Activated CD4-positive, alpha-beta T cell treated with anti-CD3 and anti-CD28 coated beads, Interleukin-2, amount 50 U/mL, for 24 hours (primary cell): ENCODE measurements at places on chromosomes 4 and X.
A peak's percentile ranks its signal among the peaks of the same experiment; 100 is the strongest.

DNA sequence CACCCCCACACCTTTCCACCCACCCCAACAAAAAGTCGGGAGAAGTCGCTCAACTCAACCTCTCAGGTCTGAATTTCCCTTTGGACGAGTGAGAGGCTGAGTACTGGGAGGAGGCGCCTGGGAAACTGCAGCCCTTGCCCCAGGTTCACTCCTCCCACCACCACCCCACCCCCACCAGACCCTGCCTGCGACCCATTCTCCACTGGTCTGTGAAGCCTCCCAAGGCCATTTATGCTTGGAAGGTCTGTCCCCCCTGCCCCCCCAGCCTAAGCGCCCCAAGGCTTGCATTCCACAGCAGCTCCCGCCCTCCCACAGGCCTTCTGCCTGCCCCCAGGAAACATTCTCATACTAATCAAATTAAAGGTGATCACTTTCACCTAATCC is 27.2 kb downstream of the ELF4 start:
- no peak for DNase-seq

- DNase-seq, result no peak
Observed at GRCh38 chr4:14961292-14961691, 41.0 kb upstream of the CPEB2 start.

DNA sequence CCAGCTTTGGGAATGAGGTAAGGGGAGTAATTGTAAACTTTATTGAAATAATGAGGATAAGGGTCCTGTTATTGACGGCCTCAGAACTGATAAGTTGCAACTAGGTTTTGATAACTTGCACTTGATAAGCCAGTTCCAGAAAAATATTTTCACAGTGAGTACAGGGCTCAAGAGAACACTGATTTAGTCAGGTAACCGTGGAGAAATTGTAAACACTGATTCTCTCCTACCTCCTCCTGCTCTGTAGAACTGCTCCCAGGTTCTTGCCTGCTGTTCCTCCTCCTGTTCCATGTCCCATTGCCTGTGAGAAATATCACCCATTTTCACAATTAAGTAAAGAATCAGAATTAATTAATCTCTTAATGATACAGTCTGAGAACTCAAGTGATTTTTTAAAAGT is 55.0 kb upstream of the CXXC4 start:
- no peak for DNase-seq

GRCh38 chrX:37830371-37830770 is 17.0 kb downstream of the DYNLT3 start:
- no peak for DNase-seq

DNA sequence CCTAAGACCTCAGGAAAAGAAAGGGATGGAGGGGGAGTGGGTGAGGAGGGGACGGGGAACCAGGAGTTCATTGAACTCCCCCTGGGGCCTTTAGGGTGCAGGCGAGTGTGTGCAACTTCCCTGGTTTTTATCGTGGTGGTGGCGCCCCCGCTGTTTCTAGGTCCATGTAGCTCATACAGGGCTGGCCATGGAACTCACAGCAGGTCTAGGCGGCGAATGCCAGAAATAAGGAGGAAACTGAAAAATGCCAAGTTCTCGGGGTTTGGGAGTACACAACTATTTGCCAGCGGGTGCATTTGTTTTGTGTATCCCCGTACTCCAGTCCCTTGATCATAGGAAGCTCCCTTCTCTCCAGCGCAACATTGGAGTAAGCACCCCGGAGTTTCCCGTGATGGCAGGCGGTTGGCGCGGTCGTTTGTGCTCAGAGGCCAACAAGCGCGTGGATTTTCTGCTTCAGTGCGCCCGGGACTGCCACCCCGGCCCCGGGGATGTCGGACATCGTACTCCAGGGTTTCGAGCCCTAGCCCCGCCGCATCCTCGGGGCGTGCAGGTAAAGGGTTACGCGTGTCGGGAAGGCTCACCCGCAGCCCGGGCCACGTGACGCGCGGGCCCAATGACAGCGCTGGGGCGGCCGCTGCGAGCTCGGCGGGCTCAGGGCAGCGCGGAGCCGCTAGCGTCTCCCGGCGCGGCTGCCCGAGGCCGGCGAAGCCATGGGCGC is 208.9 kb downstream of the NWD2 start:
- peak; percentile 21 for DNase-seq

- no peak for DNase-seq
Observed at GRCh38 chr4:105191621-105192210, 45.0 kb downstream of the TET2 start.

DNA sequence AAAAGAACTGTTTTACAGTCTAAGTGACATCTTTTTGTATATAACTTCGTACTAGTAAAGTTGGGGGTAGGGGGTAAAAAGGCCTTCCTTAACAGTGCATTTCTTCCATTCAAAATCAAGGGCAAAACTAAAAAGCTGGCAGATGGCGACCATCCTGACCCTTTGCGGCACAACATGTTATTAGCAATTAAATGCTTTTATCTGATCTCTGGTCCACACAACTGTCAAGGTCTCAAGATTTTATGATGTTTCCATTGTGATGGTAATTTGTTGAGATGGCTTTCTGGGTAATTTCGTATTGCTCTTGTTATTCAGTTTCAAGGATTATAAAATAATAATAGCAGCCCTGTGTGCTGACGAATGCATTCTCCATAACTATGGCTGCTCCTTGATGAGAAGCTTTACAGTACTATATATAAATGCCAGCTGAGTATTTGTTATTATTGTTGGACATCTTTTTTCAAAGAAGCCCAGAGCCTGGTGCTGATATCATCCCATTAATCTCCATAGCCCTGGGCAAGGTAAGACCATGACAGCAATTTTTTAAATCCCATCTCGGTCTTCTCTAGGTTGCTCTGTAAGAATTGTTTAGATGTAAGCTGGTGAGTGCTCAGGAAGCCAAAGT is 89.5 kb downstream of the CBR4 start:
- DNase-seq, result no peak

DNA sequence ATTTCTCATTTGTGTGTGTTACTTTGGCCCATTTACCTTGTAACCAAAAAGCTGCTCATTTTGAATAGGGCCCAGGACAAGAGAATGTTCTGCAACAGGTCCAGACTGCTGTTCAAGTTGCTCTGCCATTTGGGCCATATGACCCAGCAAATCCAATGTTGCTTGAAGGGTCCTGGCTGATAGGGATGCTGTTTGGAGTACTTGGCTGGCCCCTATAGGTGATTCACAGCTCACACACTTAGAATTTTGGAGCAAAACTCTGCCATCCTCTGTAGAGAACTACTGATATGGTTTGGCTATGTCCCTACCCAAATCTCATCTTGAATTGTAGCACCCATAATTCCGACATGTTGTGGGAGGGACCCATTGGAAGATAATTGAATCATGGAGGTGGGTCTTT is 131.5 kb downstream of the AASDH start:
- no peak for DNase-seq

DNA sequence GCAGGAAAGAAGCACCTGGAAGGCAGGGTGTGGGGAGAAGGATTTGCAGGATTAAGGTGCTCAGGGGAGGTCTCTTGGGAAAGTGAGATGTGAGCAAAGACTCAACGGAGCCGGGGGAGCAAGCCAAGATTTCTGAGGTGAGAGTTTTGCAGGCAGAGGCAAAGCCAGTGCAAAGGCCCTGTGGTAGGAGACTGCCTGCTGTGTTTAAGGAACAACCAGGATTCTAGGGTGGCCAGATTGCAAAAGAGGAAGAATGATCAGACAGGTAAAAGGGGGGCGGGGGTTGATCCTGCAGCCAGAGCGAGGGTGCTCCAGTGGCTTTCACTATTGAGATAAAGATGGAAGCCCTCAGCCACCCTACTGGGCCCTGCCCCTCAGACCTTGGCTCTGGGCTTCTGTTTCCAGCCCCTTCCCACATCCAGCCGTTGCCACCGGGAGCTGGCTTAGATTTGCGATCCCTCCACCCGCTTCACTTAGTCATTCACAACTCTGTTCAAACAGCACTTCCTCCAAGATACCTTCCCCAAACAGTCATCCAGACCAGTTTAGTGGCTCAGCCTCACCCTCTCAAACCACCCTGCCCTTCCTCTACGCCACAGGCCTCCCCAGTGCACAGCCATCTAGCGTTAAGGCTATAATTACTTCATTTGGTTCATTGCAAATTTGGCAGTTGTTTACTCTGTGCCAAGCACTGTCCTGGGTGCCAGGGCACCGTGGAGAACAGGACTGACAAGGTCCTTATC is 23.3 kb upstream of the BCOR start:
- DNase-seq, result no peak

DNA sequence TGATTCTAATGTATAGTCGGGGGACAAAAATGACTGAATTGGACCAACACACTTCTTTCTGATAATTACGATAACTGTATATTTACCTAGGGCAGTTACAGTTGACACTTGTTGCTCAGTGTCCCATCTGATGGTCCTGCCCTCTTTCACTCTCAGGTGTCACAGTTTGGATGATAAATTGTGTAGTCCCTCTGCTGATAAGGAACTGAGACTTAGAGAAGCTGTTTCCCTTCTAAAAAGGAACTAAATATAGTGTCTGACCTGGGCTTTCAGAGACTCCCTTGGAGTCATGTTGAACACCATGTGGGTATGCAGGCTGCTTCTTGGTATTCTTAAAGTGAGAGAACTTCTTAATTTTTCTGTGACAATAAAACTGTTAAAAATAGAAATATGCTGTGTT is 23.7 kb upstream of the PNPLA4 start:
- no peak for DNase-seq

- DNase-seq, result no peak
Observed at GRCh38 chr4:83558059-83558653, 22.2 kb downstream of the GPAT3 start.

DNA sequence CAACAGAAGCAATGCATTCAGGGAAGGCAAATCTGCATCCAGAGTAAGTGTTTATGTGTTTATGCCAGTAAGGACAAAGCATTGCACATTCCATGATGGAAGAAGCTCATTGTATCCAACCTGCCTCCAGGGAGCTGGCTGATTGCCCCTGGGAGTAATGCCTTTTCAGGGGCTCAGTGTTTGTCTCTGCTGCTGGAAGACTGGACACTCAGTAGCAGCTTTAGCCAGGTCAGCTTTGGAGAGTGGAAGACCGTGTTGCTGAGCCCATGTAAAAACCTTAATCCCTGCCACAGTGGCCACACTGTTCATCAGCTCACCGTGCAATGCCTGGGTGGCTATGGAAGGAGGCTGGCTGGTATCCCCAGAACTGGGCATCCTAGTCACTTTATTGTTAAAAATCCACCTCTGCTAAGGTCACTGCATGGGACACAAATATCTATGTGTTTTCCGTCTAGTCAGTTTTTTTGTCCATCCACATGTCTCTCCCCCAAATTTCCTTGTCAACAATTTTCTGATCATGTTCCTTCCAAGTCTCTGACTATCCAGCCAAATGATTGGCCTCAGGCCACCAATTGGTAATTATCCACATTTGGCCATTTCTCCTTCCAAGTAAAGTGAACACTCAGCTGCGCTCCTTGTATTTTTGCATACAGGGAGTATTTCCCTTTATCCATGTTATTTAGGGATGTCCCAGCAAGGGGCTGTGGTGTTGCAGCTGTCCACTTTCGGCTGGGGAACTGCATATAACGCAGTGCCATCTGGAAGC is 2044.5 kb upstream of the AGA start:
- DNase-seq, result no peak

DNA sequence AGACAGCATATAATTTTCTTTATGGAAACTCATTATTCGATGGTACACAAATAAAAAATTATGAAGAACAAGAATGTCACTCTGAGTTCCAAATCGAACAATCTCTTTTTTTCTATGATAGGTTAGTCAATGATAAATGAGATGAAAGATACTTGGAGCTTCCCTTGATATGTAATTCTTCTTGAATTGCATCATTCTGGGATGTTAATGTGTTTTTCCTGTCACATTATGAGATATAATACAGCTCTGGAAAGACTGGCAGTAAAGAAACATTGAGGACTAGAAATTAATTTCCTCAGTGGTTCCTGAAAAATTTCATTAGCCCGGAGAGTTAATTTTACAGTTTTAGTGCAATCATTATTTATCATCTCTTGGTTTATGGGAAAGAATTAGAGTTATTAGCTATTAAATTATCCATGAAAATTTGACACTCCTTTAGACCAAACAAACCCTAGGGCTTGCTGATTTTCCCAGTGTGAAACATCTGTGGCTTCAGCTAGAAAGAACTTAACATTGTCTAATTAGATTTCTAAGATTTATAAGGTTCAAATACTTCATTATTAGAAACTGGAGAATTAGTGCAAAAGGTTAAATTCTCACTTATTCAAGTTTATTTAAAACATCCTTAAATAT is 1546.6 kb upstream of the TENM3 start:
- DNase-seq, result no peak

DNA sequence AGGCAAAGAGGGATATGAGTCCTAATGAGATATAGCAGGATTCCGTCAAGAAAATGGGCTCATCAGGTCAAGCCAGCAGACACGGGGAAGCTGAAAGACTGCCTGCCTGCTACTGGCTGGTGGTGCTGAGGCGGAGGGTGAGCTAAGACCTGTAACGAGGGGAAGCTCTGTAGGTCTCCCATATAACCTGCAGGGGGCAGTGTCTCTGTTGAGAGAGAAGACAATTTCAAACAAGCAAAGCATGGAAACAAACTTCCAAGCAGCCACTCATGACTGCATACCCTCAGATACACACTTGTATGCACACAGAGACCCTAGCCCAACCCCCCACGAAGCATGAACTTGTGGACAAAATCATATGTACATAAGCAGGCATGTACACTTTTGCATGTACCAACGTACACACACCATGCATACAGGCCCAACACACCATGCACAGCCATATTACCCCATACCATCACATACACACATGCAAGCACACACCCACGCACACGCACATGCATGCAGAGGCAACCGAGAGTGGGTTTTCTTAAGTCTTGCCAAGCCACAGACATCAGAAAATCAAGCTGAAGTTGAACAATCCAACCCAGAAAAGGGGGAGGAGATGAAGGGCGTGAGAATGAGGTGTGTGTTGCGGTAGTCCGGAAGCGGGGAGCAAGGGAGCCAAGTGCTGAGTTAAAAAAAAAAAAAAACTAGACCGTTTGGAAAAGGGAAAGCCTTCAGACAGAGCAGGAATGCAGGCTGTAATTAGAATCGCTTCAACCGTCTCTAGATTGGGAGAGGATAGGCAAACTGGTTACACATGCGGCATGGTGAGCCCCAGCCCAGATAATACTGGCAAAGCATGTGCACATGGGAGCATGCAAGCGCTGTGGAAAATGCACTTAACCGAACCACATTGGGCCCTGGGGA is 71.0 kb downstream of the PJA1 start:
- DNase-seq, result peak; percentile 1

- no peak for DNase-seq
Observed at GRCh38 chr4:2688697-2689096, 67.4 kb downstream of the TNIP2 start.

DNA sequence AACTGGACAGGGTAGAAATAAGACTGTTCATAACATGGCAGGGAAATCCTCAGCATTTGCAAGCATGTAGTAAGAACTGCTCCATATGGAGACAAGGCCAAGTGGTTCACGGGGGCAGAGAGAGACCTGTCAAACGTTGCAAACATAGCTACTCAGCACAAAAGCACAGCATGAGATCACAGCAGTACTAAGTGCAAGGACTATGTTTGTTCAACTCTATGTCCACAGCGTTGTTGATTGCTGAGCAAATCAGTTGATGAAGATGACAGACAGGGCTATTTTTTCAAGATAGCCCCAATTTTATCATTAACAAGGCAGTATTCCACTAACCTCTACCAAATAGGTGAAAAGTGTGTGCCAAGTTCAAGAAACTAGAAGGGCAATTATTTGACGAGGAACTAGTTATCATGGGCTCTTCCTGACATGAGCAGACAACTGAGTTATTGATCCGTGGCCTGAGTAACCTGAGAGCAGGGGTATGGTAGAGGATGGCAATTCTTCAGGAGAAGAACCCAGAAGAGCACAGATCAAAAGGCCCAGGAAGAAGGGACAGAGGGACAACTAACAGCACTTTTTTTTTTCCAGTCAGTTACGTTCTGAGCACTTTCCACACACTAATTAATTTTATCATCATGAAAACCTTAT is 57.4 kb downstream of the SPOCK3 start:
- DNase-seq, result no peak
